ENCODE measurements at places on chromosomes 7 and 10.

- no peak for DNase-seq
Observed at GRCh38 chr10:4652111-4653010, 173.6 kb upstream of the AKR1E2 start.

GRCh38 chr7:6172224-6172909 lies 100.1 kb downstream of the CYTH3 start:
- DNase-seq, result no peak

- no peak for DNase-seq
Observed at GRCh38 chr10:103280506-103280905, 3.6 kb downstream of the INA start.

GRCh38 chr7:128879939-128880746 lies 17.5 kb downstream of the ATP6V1F start:
- peak; percentile 70 for DNase-seq

DNA sequence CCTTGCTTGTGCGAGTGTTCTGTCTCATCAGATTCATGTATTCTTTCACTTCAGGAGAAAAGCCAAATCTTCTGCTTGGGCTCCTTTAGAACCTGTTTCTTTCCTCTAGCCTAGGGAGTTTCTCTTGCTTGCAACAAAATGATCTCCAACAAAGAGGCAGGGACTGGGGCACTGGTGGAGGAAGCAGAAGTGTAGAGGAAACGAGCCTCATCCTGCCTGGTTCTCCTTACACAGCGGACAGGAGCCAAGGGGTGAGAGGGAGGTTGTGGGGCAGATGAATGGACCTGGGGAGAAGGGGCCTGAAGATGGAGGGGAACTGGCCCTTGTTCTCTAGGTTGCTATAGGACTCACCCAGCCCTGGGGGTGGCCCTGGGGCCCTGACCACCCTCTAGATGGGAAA lies 141.1 kb downstream of the PKD1L1 start:
- no peak for DNase-seq

- DNase-seq, result no peak
Observed at GRCh38 chr7:35370687-35371086, 116.8 kb upstream of the TBX20 start.

- DNase-seq, result no peak
Observed at GRCh38 chr10:89900554-89900953, 199.2 kb downstream of the KIF20B start.

- no peak for DNase-seq
Observed at GRCh38 chr7:50531401-50531911, 33.7 kb downstream of the DDC start.

DNA sequence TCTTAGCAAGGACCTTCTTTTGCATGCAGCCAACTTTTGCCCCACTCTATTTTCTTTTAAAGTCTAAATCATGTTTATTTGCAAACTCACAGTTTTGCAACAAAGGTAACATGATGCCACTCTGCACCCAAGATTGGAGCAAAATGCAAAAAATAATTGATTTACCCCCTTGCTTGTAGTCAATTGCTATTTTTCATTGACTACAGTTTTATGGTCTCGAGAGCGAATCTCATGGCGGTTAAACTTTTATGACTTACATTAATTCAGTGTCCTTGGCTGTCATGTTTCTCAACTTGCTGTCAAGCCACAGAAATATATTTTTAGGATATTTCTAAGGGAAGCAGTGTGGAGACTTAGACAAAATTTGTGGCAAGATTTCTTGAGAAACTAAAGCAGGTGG lies 110.0 kb upstream of the JCAD start:
- DNase-seq, result no peak

DNA sequence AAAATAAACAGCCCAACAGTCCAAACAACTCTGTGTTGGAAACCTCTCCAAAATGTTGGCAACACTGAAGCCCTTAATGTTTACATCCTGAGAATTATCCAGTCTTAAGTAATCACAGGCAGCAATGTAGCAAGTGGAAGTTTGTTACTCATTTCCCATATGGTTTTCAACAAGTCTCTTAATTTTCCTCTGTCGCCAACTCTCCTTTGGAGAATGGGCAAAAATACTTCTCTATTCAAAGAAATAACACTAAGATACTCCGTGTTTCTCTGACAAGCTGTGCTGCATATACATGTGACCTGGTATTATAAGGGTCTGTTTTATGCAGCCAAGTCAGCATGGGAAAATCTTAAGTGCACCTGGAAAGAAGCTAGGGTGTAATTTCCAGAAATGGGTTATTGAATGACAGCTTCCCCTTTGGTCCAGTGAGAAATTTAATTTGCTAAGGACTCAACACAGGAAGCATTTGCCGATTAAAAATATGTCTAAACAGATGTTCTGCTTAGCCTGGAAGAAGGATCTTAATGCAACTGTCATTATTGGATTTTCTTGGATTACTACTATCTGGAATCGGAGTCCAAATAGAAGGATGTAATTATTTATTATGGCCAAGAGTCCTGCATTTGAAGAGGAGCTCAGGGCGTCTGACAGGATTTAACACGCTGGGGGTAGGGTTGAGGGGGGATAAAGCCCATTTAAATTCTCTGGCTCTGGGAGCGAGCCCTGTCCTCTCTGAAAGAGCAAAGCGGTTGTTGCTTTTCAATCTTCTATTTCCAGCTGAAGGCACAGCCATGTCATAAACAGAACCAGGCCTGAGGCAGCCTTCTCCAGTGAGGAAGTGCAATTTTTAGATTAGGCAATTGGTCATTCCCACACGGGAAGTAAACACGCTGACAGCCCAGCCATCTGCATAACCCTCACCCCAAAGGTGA lies 73.1 kb downstream of the TLL2 start:
- no peak for DNase-seq

- DNase-seq, result no peak
Observed at GRCh38 chr7:88218836-88219605, 817 bp downstream of the SRI start.

- DNase-seq, result no peak
Observed at GRCh38 chr10:22805304-22805703, 90.9 kb upstream of the PIP4K2A start.

GRCh38 chr10:12208460-12208859 lies 12.5 kb downstream of the CDC123 start:
- DNase-seq, result no peak

DNA sequence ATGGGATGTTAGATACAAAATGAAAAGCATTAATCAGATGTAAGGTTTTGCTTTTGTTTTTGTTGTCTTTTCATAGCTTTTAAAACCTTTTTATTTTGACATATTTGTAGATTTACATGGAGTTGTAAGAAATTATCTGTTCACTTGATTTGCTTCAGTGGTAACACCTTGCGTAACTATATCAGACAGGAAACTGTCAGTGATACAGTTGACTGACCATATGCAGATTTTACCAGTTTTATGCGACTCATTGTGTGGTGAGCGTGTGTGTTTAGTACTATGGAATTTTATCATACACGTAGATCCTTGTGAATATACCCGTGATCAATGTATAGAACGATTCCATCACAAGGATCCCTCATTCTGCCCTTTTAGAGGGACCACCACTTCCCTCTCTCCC lies 701.4 kb downstream of the SUGCT start:
- DNase-seq, result no peak

- DNase-seq, result no peak
Observed at GRCh38 chr7:78184299-78184698, 385.7 kb downstream of the PHTF2 start.

GRCh38 chr7:1884583-1885350 lies 214.7 kb downstream of the ELFN1 start:
- DNase-seq, result no peak

DNA sequence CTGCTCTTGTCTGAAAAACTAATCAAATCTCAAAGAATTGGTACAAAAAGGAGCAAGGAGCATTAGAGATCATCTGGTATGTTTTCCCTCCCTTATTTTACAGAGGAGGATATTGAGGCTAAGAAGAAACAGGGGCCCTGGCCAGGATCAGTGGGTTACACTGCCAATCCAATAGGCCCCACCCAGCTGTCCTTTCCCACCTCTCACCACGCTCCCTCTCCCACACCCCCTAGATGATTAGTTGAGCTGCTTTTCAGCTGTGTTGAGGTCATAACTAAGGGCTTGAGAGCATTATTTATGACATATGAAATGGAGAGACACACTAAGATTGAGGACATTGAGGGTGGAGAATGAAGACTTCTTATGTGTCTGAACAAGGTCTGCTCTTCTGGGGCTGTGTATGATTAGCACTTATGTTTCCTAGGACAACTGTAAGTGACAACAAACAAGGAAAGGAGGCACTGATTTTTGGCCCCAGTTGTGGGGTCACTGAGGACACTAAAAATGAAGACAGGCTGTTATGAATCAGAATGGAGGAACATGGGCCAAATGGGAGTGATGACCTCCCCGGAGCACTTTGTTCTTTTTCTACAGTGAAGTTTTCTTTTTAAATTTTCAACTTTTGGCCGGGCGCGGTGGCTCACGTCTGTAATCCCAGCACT lies 26.5 kb downstream of the VWA2 start:
- no peak for DNase-seq

- DNase-seq, result peak; percentile 85
Observed at GRCh38 chr7:5421714-5422395, 1.8 kb downstream of the TNRC18 start.

DNA sequence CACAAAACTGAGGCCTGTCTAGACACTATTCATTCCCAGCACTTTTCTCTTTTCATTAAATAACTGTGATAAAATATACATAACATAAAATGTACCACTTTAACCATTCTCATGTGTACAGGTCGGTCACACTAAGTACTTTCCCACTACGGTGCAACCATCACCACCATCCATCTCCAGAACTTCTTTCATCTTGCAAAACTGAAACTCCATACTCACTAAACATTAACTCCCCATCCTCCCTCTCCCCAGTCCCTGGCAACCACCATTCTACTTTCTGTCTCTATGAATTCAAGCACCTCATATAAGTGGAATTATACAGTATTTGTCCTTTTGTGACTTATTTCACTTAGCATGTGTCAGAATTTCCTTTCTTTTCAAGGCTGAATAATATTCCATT lies 53.0 kb downstream of the ARHGAP12 start:
- no peak for DNase-seq

All from left lobe of liver (tissue), 2 donors.